ENCODE measurements at places on chromosomes 7 and 10.

DNA sequence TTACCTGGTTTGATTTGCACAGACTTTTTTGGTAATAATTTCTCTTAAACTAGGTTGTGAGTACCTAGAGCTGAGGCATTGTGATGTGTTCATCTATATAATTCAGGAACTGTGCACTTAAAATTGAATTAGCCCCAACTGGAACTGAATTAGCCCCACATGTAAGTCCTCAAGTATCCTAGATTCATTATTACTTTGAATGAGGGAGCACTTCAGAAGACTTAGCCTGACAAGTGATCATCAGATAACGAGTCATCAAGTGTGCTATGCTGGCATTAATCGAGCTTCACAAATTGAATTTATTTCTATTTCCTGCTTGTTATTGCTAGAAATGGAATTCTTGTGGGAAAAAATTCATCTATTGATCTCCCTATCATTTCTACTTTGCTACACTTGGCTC is 323.4 kb upstream of the SEMA3D start:
- DNase-seq, result no peak

DNA sequence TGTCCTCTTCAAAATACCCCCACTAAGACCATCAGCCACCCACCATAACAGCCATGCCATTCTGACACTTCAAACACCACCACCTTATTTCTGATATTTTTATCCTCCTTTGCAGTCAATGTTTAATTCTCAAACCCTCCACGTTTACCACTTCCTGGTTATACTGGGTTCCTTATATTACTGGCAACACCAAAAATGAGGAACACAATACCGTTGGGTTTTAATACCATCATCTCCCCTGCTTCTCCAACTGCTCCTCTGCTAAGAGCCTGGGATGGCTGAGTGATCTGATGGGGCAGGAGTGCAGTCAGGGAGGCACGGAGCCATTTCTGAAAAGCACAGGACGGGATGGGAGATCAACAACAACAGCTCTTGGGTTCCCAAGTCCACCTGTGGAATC is 140.5 kb downstream of the CHCHD3 start:
- DNase-seq, result no peak

- DNase-seq, result no peak
Measured at GRCh38 chr10:16231734-16232435, 204.9 kb upstream of the PTER start.

GRCh38 chr7:1727812-1728570 is 57.9 kb downstream of the ELFN1 start:
- DNase-seq, result no peak

- no peak for DNase-seq
Measured at GRCh38 chr10:49008505-49009198, 69.0 kb upstream of the LRRC18 start.

DNA sequence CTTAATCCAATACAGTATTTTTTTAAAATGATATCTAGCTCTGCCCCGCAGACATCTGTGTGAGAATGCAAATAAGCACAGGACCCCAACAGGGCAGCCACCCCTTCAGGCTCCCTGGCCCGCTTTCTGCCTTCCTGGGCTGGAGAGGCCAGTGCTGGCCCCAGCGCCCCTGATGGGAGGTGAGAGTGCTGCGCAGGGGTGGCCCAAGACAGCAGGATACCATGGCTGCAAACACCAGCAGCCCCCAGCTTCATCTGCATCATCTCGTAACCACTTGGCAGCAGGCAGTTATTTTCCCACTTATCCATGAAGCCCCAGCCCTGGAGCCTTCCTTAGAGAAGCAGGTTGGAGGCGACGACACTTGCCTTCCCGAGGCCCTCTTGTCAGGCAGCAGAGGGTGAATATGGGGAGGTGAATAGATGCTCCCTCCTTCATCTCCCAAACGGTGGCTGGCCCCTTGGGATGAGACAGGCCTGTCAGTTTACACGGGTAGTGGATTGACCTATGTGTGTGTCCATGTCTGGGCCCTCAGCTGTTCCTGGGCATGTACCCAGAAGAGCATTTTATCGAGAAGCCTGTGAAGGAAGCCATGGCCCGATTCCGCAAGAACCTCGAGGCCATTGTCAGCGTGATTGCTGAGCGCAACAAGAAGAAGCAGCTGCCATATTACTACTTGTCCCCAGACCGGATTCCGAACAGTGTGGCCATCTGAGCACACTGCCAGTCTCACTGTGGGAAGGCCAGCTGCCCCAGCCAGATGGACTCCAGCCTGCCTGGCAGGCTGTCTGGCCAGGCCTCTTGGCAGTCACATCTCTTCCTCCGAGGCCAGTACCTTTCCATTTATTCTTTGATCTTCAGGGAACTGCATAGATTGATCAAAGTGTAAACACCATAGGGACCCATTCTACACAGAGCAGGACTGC is 71.2 kb downstream of the ALOX5 start:
- no peak for DNase-seq

DNA sequence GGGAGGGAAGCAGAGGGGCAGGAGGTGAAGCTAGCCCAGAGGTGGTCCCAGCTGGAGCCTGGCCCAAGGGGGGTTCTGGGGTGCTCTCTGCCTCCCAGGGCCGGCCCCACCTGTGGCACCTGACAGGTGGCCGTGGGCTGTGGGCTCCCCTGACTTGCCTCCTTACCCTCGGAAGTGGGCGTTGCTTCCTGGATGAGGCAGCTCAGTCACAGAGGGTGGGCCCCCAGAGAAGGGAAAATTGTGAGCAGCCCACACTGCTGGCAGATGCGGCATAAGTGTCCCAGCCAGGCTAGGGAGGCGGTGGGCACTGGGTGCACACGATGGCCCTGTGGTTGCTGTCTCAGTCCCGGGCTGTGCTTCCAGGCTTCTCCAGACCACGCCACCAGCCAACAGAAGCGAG is 118.9 kb downstream of the LRRC18 start:
- DNase-seq, result no peak

DNA sequence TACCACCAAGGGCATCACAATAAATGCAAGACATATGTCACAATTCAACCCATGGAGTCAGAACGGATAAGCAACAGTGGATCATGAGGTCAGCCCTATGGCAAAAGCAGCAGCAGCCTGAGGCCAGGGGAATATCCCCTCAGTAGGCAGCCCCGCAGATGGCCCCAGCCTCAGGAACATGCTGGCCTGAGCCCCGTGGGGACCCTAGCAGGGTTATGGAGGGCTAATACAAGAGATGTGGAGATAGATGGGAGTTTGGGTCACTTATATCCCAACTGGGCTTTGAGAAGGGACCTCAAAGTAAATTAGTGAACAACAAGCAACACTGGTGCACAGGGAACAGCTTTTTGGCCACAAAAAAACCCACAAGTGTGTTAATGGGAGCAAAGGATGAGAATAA is 9.1 kb downstream of the TMEM72 start:
- no peak for DNase-seq

- no peak for DNase-seq
Measured at GRCh38 chr7:143496263-143496662, 18.6 kb downstream of the TAS2R41 start.

DNA sequence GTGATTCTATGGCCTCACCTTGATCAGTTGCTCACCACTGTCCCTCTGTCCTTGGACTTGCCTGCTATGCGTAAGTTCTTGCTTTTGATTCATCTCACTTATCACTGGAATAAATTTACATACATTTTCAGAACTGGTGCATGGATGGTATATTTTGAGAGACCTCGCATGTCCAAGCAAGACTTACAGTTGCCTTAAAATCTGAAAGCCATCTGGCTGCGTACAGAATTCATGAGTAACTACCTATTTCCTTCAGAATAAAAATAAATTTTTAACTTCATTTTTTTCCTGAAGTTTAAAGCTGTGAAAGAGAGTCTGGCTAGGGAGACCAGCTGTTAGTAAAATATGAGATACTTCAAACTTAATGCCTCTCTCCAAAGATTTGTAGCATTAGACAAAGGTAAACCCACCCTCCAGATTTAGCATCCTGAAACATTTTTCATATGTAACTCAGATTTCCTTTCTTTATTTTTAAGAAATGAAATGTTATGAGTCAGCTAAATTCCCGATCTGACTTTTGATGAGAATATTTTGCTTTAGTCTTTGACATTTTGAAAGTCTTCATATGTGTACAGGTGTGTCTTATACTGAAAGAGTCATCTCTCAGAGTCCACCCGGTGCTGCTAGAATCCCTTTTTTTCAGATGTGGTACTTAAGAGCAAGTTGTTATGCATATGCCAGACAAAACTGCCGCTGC is 136.4 kb upstream of the CELF2 start:
- DNase-seq, result no peak

- DNase-seq, result no peak
Measured at GRCh38 chr7:157744786-157745601, 408.2 kb downstream of the DNAJB6 start.

DNA sequence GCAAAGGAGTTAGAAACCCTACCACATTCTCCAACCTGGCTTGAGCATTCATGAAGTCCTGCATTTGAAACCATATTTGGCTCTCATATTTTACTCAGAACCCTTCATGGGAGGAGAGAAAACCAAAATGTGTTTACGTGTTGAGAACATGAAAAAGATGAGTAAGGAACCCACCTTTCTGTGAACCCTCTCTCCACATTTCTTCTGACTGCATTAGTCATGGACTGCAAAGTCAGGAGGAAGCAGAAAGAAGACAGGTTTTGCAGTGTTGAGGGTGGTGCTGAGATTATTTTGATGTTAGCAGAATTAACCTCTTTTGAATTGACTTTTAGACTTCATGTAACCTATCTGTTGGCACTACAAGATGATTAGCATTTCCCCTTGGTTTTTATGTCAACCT is 4.9 kb downstream of the IFIT1B start:
- no peak for DNase-seq

DNA sequence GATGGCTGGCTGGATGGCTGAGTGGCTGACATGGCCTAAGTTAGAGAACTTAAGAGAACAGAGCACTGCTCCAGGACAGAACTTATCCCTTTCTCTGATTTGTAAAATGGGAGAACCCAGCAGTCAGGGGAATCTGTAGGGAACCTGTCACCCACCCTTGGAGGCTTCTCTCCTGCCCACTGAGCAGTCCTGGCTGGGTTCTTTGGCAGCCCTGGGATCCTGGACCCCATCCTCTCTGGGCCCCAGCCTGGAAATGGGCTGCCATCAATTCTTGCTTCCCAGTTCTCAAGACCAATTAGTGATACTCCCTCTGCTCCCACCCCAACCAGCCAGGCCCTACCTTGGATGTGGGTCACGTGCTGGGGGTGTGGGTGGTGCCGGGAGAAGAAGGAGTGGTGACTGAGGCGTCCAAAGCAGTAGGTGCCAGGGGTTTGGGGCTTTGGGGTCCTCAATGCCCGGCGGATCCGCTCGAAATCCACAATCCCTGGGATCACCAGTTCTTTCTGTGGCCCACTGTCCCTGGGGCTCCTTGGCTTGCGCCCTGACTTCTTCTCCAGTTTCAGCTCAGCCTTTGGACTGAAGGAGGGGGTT is 3.6 kb downstream of the TBATA start:
- no peak for DNase-seq

DNA sequence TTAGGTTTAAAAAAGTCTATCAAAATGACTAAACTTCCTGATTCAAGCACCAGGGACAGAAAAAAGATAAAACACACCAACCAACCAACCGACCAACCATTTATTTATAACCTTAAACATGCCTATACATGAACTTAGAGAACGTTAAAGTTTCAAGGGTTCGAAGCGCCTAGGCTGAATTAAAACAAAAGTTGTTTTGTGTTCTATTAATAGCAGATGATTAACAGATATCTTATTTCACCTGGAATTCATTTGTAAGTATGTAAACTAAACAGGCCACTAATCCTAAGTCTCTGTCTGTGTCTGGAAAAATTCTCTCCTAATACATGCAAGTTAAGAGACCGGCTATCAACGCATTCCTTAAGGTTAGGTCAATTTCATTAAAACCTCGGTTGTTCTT is 1.4 kb downstream of the BAIAP2L1 start:
- no peak for DNase-seq

GRCh38 chr7:47787249-47788069 is 160.8 kb downstream of the PKD1L1 start:
- DNase-seq, result no peak

DNA sequence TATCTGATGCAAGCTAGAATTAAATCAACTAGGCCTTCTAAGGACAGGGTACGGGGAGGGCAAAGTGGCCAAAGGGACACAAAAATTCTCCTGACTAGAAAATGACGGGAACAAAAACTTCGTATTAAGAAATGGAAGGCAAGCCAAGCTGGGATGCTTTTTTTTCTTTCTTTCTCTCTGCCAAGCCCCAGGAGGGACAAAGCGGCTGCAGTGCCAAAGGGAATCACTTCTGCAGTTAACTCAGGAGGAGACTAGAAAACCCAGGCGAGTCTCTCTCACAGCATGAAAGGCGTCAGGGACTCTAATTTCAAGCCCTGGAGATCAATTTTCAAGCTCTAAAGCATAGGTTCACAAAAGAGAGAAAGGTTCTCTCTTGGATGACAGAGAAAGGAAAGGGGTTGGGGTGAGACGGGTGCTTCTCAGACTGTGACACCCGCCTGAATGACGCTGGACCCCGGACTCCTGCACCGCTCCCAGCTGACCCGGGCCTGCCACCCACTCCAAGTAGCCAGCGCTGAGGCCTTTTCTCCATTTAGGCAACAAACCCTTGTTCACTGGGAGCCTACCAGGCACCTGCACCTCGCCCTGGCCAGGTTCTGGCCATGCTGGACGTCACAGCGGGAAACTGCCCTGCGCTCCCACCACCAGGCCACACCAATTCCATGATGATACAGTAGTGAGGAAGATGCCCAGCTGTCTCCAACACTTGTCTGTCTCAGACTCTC is 56.5 kb downstream of the KIAA1549 start:
- DNase-seq, result no peak

DNA sequence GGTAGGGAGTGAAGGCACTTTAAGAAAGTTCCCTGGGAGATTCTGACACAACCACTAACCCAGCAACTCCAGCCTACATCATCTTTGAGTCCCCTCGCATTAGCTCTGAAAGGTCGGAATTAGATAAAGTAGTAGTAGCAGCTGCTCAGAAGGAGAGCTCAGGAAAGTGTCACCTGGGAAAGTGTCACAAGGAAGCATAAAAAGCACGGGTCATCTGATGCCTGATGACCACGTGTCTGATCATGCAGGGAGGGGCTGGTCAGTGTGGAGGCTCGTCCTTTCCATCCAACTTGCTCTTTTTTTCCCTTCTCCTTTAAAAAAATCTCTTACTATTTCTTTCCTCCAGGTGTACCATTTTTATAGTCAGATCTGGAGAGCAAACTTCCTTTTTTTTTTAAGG is 47.1 kb upstream of the PDCD4 start:
- no peak for DNase-seq

DNA sequence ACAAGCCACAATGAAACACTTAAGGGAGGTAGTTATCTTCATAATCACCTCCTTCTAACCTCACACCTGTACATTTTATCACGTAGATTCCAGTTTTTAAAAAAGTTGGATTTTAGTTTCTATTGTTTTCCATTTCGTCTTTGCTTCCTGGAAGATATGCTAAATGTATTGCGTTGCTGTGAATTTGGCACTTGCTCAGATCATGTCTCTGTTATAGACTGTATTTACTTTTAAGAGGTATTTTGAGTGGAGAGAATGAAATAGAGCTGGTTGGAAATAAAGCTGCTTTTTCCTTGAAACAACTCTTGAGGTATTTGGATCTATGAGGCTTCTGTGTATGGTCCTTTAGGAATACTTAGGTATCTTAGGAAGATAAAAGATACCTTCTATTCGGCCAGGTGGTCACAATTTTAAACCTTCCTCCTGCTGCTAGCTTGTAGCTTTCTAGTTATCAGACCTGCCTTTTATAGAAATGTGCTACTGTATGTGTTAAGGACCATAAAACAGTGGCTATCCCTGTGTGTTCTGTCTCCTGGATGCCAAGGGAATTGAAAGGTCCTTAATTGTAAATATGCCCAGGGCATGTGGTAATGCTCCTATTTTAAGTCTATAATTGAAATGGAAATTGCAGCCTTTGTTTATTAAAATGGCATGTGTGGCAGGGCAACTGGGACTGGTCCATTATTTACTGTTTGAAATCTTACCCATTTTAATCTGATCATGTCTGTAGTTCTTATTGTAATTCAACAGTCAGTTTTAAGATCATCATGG is 147.7 kb downstream of the SND1 start:
- no peak for DNase-seq
